HFF-Myc (cell line): ENCODE measurements at places on chromosomes 6 and 20.

GRCh38 chr6:70270287-70271005 lies 32.4 kb downstream of the COL9A1 start:
- DNase-seq: no peak

GRCh38 chr6:130583268-130583667 lies 217.5 kb downstream of the TMEM200A start:
- no peak for DNase-seq

DNA sequence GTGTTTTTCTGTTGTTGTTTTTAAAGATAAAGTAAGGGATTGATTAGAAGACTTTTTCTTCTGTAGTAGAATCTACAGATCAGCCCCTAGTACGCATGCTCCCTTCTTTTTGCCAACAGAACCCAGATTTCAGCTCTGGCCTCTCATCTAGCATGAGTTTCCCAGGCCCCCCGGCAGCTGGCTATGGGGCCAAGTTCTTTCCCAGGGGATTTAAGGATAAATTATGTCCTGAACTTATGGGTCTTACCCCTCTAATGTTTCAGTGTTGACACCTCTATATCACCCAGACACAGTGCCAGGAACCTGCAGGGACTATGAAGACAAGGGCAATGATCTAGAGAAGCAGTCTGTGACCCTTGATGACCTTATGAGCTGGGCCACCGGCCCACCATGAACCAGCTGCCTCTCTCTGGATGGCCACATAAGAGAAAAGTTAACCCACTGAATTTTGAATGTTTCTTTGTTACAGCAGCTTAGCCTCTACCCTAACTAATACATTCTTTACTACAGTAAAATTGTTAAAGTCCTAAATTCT lies 150.5 kb downstream of the UNC5CL start:
- DNase-seq: no peak

DNA sequence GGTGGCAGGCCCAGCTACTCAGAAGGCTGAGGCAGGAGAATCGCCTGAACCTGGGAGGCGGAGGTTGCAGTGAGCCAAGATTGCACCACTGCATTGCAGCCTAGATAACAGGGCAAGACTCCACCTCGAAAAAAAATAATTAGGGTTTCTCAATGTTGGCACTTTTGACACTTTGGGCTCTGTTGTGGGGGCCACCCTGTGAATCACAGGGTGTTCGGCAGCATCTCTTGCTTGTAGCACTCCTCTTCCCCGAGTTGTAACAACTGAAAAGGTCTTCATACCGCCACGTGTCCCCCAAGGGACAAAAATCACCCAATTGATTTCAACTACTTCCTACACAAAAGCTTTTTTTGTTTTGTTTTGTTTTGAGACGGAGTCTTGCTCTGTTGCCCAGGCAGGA lies 53.2 kb upstream of the NFATC2 start:
- DNase-seq: no peak

- DNase-seq: no peak
Measured at GRCh38 chr20:34983089-34983820, 27.6 kb downstream of the MYH7B start.

DNA sequence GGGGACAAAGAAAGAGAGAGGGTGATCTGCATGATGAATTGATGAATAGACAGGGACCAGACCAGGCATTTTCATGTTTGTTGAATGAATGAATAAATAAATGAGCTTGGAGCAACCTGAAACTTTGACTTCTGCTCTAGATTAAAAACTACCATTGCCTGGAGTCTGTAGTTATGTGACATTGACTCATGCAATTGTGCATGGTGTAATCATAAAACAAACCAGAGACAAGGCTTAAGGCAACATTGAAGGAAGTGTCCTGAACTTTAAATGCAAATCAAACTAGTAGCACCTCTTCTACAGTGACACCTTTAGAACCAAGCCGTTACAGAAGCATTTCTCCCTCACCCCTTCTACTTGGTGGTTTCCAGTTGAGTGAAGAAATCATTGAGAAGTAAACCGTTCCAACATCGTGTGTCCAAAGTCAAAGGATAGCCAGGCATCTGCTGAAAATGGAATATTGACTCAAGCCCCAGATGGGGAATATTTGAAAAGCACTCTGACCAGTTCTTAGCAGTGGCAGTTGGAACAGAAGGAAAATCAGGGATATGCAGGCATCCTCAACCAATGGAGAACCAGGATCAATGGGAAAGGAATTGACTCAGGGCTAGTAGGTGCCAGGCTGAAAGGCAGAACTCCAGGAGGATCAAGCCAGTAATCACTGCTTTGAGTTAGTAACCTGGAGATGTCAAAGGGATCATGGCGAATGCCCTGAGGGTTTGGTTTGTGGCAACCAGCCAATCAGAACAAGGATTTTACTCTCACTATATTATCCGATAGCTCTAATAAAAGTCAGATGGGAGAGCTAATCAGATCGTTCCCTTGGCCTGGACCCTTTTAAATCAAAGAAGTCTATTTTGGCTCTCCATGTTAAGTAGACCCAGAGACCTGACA lies 171.2 kb upstream of the TSHZ2 start:
- no peak for DNase-seq

GRCh38 chr20:51811514-51812128 lies 9.3 kb upstream of the SALL4 start:
- DNase-seq: no peak

- DNase-seq: no peak
Measured at GRCh38 chr20:63707558-63708300, at the start of the genes ARFRP1 and ZGPAT. TSS of gene ARFRP1 (minus strand) at chr20:63707976. CDS start at chr20:63707091, 885 bp downstream. TSS of gene ZGPAT (plus strand) at chr20:63708039. CDS start at chr20:63708581, 542 bp downstream.

DNA sequence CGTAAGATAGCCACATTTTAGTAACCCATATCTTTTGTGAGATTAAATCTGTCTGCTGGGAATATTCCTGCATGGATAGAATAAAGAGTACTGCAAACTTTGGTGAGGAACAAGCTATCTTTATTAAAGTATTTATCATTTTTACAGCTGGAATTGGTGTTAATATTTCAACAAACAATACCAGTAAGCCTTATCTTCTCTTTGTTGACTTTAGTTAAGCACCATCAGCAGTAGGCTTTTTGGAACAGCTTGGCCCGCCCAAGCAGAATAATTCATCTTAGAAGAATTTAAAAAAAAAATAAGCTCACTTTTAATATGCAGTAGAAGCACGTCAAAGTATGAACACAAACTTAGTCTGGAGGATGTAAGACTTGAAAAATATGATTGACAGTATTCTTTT lies 917.8 kb upstream of the ADGRB3 start:
- DNase-seq: no peak
